ENCODE measurements at places on chromosomes 4 and X.

DNA sequence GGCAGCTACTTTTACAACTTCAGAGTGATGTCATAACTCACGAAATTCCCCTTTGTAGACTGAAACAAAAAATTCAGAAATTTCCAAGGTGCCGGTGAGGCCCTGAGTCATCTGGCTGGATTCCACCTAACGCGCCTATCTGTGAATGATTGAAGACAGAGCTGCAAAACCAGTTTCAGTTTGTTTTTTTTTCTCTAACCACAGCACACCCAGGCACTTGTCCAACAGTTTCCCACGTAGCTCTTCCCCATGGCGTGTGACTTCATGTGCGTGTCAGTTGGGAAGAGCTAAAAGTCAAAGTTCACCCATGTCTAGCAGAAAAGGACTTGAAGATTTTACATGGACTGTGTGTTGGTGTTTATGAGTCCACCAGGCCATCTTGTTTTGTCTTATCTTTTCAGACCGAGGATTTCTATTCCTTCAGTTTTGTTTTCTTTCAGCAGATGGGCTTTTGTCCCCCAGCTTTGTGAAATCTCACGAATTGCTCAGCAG lies 16.4 kb downstream of the TCEANC start:
- no peak for DNase-seq

DNA sequence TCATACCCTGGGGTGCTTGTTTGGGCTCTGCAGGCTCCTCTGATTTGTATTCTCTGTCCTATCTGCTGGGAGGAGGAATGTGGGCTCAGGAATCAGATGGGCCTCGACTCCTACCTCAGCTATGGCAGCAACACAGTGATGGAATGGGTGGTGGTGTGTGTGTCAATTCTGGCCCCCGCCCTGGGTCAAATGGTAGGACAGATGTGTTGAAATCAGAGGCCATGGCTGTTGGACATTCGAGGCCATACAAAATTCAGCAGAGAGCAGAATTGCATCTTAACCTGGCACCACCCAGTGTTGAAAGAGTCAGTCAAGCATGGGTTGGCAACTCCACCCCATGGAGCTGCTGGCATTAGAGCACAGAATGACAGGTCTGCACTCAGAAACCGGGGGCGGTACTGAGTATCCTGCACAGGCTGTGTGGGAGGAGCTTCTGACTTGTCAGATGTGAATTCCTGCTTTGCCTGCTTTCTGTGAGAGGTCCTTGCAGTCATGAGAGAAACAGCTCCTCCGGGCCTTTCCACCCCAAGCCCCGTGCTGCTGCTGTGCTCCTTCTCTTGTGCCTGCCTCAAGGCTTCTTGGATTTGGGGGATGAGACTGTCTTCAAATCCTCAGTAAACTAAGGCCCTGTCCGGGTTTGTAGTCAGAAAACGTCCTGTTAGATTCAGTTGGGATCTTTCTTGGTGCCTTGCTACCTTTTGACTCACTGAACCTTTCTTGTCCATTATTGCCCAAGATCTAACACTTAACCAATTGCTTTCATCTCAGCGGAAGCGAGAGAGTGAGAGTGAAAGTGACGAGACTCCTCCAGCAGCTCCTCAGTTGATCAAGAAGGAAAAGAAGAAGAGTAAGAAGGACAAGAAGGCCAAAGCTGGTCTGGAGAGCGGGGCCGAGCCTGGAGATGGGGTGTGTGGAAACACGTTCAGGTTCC lies 13.0 kb downstream of the DKC1 start:
- no peak for DNase-seq

DNA sequence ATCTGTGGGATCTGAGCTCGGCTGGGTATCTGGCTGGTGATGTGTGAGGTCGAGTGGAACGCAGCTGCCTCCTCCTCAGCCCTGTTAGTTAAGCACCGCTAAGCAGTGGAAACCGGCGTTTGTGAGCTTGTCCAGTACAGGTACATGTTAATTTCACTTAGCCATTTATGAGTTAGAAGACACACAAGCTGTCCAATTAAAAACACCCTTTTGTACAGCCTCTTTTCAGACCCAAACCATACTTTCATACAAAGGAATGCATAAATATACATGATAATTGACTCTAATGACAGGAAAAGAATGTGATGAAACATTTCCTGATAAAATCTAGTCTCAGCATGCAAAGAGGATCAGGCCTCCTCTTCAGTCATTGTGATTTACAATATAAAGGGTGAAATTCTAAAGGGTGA lies 163.6 kb upstream of the FAT1 start:
- no peak for DNase-seq

DNA sequence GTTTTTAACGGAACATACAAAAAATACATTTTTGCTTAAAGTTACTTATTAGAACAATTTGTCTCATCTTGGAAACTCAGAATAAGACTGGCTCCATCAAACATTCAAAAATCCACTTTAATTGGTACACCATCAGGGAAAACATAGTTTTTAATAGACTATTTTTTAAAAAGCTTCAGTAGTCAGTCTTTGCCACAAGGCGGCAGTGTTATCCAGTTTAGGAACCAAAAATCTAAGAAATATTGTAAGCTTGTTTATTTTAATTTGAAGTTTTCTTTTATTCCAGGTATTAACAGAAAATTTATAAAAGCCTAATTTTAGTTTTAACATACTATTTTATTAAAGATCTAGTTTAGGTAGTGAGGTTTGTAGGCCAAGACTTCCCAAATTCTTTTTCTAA lies 107.7 kb downstream of the APOOL start:
- DNase-seq: no peak

DNA sequence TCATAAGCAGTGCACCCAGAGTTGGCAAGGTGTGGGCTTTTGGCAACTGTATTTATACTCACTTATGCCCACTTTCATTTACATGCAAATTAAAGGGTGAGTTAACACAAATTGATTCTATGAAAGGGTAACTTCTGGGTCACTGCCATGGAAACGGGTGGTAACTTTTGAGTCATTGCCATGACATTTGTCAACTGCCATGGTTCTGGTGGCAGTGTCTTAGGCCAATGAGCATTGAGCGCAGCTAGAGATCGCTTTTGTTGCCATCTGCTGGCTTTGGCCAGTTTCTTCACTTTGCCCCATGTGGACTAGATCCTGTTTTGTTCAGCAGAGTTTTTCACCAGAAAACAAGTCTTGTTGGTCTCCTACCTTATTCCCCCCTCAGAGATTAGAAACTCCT lies 170.8 kb upstream of the NUDT6 start:
- DNase-seq: no peak

DNA sequence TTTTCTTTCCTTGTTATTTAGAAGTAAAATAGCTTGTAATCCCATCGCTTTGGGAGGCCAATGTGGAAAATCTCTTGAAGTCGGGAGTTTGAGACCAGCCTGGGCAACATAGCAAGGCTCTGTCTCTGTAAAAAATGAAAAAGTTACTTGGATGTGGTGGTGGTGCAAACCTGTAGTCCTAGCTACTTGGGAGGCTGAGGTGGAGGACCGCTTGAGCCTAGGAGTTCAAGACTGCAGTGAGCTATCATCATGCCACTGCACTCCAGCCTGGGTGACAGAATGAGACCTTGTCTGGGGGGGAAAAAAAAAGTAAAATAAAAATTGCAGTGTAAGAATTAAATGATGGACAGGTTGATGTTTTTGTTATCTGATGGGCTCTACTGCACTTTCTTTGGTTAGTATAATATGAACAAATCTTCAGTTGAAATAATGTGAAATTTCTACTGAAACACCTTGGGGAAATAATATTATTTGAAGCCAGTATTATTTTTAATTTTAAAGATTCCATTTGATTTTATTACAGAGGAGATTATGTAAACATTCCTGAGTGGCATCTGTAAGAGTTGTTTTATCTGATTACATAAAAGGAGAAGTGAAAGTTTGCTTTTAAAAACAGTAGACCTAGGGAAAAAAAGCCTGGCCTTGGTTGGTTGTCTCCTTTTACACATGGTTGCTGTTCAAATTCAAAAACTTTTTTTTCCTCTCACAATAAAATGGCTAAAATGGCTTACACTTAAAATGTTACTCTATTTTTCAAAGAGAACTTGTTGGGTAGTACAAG lies 10.5 kb upstream of the NDUFC1 start:
- no peak for DNase-seq

GRCh38 chrX:44747969-44748368 lies 95.9 kb upstream of the DUSP21 start:
- DNase-seq: no peak

- DNase-seq: no peak
These were observed 10.4 kb downstream of the ANOS1 start for GRCh38 chrX:8721536-8721935.

DNA sequence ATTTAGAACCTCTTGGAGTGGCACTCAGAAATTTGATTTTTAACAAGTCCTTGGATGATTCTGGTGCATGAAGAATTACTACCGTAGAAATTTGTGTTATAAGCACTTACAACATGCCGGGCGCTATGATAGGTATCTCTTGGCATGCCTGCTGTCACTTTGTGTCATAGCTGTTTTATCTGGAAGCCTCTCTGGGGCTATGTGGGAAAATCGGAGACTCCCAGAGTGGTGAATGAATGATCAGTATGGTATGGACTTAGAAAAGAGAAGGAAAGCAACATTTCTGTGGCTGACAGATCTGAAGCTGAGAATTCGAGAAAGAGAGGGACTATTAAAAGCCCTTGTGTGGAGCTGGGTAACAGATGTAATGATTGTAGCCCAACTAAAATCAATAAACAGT lies 177.4 kb upstream of the MAMLD1 start:
- no peak for DNase-seq

- no peak for DNase-seq
These were observed 29.0 kb downstream of the CLDN22 start for GRCh38 chr4:183291070-183291469.

- DNase-seq: no peak
These were observed 389.4 kb downstream of the GALNTL6 start for GRCh38 chr4:172202480-172203076.

DNA sequence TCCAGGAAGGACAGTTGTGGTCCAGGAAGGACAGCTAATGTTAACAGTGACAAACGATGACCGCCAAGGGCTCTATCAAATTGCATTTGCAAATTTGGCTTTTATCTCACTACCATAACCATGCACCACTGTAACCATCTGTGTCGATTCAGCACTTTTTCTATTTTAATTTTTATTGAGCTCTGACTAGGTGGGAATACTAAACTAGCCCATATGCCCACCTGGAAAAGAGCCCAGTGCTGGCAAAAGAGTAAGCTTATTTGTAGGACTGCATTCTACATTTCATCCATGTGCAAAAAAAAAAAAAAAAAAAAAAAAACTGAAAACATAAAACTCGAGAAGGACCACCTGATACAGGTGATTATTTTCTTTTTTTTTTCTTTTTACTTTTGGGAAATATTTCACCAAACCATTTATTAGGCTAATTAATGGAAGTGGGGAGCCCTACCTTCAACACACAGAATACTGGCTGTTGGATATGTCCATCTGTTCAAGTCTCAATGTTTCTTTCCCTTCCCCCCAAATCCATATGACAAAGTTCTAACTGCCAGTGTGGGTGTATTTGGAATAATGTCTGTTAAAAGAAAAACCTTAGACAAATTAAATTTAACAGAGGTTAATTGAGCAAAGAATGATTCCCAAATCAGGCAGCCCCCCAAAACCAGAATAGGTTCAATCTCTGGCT lies 99.5 kb upstream of the MXRA5 start:
- no peak for DNase-seq

DNA sequence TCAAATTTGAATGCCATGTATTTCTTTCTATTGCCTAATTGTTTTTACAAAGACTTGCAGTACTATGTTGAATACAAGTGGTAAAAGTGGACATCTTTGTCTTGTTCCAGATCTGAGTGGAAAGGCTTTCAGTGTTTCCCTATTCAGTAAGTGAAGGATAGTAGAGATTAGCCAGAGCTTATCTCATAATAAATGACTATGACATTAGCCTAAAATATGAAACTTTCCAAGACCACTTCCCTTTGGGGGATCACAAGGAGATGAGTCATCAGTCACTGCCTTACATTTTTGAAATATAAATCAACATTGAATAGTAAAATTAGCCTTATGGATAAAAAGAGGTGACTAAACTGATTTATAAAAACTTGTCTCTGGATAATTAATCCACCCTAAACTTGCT lies 554.1 kb upstream of the MAGEB2 start:
- DNase-seq: no peak

- DNase-seq: no peak
These were observed 9.5 kb downstream of the CLCN4 start for GRCh38 chrX:10166248-10166716.

DNA sequence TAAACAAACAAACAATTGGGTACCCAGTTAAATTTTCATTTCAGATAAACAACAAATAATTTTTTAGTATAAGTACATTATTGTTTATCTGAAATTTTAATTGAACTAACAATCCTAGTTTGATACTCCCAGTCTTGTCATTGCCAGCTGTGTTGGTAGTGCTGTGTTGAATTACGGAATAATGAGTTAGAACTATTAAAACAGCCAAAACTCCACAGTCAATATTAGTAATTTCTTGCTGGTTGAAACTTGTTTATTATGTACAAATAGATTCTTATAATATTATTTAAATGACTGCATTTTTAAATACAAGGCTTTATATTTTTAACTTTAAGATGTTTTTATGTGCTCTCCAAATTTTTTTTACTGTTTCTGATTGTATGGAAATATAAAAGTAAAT lies 2.9 kb downstream of the CXCL8 start:
- no peak for DNase-seq

DNA sequence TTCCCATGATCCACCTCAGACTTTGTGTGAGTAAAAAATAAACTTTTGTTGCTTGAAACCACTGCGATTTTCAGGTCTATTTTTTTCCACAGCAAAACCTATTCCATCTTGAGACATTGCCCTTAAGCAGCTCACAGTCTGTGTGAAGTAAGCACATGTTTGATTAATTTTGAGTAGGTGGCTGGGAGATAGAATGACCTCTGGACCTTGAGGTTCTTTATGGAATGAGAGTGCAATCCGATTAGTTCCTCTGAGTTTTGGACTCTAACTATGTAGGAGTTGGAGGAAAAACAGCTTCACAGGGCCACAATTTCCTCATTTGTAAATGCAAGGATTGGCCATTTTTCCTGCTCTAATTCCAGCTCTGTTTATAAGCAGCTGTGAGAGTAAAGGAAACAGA lies 234.1 kb upstream of the IGFBP7 start:
- no peak for DNase-seq

DNA sequence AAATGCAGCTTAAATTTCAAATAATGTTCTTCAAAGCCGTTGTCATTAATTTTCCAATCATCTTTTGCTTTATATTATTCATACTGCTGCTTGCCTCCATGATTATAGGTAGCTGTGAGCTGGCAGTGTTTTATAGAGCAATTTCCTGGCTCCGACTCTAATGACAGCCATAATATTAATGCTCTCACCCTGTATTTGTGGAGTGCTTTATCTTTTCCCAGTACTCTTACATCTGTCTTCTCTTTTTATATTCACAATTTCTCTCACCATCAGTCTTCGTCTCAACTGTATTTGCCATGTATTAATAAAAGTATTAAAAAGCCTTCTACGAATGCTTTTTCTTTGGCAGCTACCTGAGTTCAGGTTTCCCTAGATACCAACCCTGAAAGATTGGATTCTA lies 21.0 kb downstream of the ATXN3L start:
- DNase-seq: no peak

DNA sequence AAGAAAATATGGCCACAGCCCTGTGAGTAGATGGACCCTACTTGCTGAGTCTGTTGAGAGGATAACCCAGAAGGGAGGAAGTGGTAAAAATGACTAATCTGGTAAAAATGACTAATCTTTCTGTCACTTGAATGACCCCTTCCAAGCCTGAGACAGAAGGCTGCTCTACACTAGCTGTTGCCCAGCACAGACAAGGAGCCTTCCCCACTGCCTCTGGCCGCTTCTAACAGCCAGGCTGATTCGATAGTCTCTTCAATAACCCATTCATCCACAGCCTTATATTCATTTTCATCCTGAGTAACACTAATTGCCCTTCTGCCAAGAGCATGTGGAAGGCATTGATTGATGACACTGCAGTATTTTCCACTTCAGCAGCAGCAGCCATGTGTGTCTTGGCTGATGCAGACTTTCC lies 18.4 kb downstream of the MAGEB17 start:
- no peak for DNase-seq
